ENCODE measurements at places on chromosomes 7 and 10. TPM values are rescaled to one million over a fixed set of nuclear protein-coding genes. Genes with fewer than 3 reads are reported as not detected.
A peak's percentile ranks its signal among the peaks of the same experiment; 100 is the strongest.

Gene ZNF716
- total RNA-seq, result not detected

GRCh38 chr7:31058122-31058521, 6.0 kb downstream of the ADCYAP1R1 start:
- H3K4me3 ChIP-seq, result no peak overlapping the region
- H3K27me3 ChIP-seq, result no peaks in the 10 kb centered on the region
- no peak overlapping the region for H3K27ac ChIP-seq
- no peak for DNase-seq
- no peaks in the 10 kb centered on the region for H3K36me3 ChIP-seq

Gene CLDN15
- total RNA-seq, result 19.5 TPM

DNA sequence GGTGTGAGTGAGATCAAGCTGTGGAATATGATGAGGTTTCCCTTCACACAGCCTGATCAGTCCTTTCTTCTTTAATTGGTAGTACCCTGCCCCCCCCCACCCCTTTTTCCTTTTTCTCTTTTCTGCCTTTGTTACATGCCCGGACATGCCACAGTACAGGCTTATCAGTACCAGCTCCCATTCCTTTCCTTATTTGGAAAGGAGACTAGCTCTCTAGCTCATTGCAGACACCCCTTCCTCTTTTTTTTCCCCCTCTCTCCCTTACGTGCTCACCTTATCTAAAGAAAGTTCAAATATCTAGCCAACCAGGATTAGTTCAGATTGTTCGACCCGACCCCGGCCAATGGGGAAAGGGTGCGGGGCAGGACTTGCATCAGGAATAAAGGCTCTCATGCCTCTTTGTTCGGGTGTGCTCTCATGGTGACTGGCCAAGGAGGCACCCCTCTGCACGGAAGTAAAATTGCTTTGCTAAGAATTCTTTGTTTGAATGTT, 230.4 kb downstream of the ACTR3B start:
- H3K4me3 ChIP-seq, result no peak overlapping the region
- H3K27me3 ChIP-seq, result no peaks in the 10 kb centered on the region
- H3K27ac ChIP-seq, result no peak overlapping the region
- DNase-seq, result no peak
- H3K36me3 ChIP-seq, result no peaks in the 10 kb centered on the region

DNA sequence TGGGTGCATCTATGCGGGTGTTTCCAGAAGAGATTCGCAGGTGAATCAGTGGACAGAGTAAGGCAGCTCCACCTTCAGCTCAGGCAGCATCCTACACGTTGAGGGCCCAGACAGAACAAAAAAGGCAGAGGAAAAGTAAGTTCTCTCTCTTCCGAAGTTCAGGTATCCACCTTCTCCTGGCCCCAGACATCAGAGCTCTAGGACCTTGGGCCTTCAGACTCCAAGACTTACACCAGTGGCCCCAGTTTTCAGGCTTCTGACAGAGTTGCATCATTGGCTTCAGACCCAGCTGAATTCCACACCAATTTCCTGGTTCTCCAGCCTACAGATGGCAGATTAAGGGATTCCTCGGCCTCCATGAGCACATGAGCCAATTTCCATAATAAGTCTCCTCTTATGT, 102.2 kb upstream of the GPR26 start:
- H3K4me1 ChIP-seq, result no peaks in the 10 kb centered on the region
- no peaks in the 10 kb centered on the region for H3K27me3 ChIP-seq
- DNase-seq, result no peak

DNA sequence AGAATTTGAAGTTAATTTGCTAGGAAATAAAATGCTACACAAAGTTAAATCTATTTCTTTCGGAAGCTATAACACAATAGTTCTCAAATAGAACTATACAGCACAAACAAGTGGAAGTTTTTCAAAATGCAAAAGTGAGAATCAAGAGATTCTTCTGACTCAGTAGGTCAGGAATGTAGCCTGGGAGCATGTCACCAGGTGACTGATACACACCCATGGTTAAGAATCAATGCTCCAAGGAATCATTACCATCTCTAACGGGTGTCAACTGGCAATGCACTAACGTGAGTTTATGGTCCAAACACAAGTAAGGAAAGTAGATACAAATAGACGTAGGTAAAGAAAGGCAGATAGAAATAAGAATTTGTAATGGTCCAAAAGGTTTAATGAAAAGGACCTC, 170.5 kb downstream of the SRPK2 start:
- DNase-seq, result no peak
- H3K4me1 ChIP-seq, result peaks cover 8% of the 10 kb centered on the region
- no peak overlapping the region for H3K4me3 ChIP-seq
- H3K27ac ChIP-seq, result no peak overlapping the region

Gene PITX3
- not detected for total RNA-seq

- no peak for DNase-seq
- no peaks in the 10 kb centered on the region for H3K36me3 ChIP-seq
- H3K4me3 ChIP-seq, result no peak overlapping the region
- no peak overlapping the region for H3K27ac ChIP-seq
- no peaks in the 10 kb centered on the region for H3K27me3 ChIP-seq
- H3K4me1 ChIP-seq, result peaks cover 52% of the 10 kb centered on the region
These were observed 41.0 kb downstream of the UBE2H start for GRCh38 chr7:129911790-129912189.

DNA sequence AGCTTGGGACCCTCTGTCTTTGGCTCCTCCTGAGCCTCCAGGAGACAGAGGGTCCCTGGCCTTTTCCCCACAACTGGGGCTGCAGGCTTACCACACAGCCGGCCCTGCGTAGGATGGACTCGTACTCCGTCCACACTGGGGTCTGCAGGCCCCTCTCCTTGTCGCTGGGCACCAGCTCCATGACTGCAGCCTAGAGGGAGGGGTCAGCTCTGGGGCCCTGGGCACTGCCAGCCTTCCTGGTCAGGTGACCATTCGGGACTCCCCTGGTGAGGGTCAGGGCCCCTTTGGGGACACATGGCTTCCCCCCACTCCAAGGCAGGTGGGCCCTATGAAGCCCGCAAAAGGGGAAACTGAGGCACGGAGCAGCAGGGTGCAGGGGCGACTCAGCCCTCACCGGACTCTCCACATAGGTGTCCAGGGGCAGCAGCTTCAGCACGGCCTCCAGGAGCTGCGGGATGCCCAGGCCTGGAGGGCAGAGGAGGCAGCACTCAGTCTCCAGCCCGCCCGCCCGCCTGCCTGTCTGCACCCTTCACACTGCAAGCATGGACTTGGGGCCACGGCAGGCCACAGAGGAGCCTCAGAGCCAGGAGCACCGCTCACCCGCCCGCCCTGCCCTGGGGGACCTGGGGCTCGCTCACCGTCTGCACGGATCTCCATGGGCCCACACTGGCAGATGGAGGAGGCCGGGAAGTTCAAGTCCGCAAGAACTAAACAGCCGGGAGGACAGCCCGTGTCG, 1.1 kb downstream of the FUOM start:
- H3K27me3 ChIP-seq, result no peaks in the 10 kb centered on the region
- H3K36me3 ChIP-seq, result no peaks in the 10 kb centered on the region
- peaks cover 6% of the 10 kb centered on the region for H3K4me1 ChIP-seq
- peak overlapping the region; percentile 38 for H3K27ac ChIP-seq

Gene GUSB
- 51.9 TPM for total RNA-seq

Gene SPDYE8
- total RNA-seq, result not detected

- DNase-seq, result no peak
- H3K4me1 ChIP-seq, result no peaks in the 10 kb centered on the region
- no peak overlapping the region for H3K27ac ChIP-seq
- no peaks in the 10 kb centered on the region for H3K27me3 ChIP-seq
These were observed 235.1 kb upstream of the MEOX2 start for GRCh38 chr7:15921576-15921975.

DNA sequence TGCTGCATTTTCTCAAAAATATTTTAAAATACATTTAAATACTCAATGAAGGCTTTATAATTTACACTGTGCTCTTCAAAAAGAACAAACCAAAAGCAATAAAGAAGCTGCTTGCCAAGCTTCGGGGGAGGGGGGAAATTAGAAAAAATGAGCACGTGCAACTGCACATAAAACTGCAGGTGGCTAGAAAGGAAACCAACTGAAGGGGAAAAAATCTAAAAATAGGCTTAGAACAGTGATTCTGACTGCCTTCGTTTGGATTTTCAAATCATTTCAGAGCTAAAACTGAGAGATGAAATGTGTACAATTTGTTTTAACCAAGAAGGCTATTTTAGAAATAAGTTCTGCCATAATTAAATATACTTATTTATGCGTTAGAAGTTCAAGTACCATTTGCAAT, 61.4 kb downstream of the ABI1 start:
- H3K27ac ChIP-seq, result no peak overlapping the region
- no peaks in the 10 kb centered on the region for H3K36me3 ChIP-seq

Gene ENTPD1
- total RNA-seq, result 6.7 TPM

Gene KLF6
- 192 TPM for total RNA-seq

Gene SPOCK2
- 63.0 TPM for total RNA-seq

DNA sequence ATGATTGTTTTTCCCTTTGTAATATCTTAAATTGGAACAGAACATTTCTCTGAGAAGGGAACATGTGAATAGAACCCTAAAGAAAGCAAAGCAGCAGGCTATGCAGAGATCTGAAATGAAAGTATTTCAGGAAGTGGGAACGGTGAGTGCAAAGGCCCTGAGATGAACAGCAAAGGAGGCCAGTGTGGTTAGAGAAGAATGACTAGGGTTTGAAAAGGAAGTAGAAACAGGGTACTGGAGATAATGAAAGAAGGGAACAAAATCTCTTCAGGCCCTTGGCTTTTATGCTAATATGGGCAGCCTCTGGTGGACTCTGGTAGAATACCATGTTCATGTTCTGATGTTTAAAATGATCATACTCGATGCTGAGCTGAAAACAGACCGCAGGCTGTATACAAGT, 22.2 kb downstream of the ARHGAP21 start:
- no peak for DNase-seq
- no peak overlapping the region for H3K4me3 ChIP-seq
- H3K36me3 ChIP-seq, result no peaks in the 10 kb centered on the region
- H3K27me3 ChIP-seq, result no peaks in the 10 kb centered on the region

Gene PRKRIP1
- 27.3 TPM for total RNA-seq

DNA sequence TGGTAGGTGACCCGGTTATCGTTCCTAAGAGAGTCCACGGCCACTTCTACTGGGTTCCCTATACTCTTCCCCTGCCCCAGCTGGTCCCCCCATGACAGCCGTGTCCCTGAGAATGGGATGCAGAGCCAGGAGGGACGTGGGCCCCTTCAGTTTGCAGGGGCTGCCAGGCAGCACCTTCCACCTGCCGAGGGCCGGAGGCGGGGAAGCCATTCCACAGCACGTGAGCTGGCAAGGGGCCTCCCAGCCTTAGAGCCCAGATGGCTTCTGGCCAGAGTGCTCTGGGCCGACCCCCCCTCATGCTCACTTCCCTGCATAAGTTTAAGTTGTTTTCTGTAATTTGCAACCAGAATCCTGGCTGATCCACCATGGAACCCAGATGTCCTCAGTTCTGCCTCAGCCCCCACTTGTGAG, 39.0 kb downstream of the DIP2C start:
- H3K36me3 ChIP-seq, result no peaks in the 10 kb centered on the region
- no peak overlapping the region for H3K4me3 ChIP-seq
- DNase-seq, result no peak
- H3K27ac ChIP-seq, result no peak overlapping the region
- H3K4me1 ChIP-seq, result no peaks in the 10 kb centered on the region

DNA sequence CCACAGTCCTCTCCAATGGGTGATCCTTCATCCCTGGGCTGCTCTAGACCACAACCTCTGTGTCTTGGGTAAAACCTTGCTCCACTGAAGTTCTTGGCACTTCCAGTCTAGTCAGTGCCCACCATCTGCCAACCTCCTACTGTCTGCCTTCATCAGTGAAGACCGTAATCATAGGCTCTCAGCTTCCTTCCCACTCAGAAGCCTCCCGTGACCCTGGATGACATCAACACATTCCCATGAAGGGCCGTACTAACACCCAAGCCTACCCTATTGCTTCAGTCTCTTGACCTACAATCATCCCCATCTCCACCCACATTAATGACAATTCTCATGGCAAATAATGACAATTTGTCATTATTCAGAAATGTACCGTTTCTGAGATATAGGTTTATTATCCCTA, 27.6 kb upstream of the GARS1 start:
- H3K36me3 ChIP-seq, result peaks cover 13% of the 10 kb centered on the region
- H3K4me3 ChIP-seq, result no peak overlapping the region
- H3K4me1 ChIP-seq, result no peaks in the 10 kb centered on the region
- DNase-seq, result no peak
- no peak overlapping the region for H3K27ac ChIP-seq

DNA sequence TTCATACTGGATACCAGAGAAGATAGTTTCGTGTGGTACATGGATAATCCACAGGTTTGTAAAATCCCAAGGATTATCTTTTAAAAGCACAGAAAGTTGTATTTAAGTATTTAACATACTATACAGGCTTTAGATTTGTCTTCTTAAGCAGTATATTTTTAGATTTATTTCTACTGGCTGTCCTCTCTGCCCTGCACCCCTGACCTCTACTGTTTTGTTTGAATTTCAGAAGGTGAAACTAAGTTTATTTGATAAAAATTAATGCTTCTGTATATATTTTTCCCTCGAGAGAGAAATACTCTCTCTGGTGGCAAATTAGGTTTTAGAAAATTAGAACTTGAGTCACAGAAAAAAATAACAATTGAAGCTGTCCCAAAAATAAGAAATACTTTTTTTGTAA, 18.8 kb downstream of the PLEKHA1 start:
- H3K4me3 ChIP-seq, result no peak overlapping the region
- no peaks in the 10 kb centered on the region for H3K27me3 ChIP-seq
- no peak for DNase-seq

Gene ADAMTS14
- not detected for total RNA-seq

GRCh38 chr10:127577376-127578258, 28.5 kb downstream of the NPS start:
- H3K4me3 ChIP-seq, result no peak overlapping the region
- DNase-seq, result no peak
- H3K4me1 ChIP-seq, result no peaks in the 10 kb centered on the region
- no peak overlapping the region for H3K27ac ChIP-seq
- H3K36me3 ChIP-seq, result no peaks in the 10 kb centered on the region

Gene FGFR2
- total RNA-seq, result 0.11 TPM

DNA sequence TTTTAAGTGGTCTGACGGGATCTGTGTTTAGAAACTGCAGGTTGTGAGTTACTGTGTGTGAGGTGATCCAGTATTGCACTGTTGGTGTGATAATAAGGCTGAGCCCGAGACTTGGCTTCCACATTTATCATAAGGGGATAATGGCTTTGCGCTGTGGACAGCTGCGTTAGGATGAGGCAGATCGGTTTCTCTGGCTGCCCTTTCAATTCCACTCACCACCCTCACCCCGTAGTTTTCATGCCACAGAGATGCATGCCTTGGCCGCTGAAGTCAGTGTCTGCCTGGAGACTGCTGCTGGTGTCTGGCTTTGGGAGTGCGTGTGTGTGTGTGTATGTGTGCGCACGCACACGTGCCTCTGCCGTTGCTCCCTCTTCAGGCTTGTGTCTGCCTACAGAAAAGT, 273.0 kb downstream of the CCDC3 start:
- no peaks in the 10 kb centered on the region for H3K27me3 ChIP-seq
- no peaks in the 10 kb centered on the region for H3K36me3 ChIP-seq
- no peak overlapping the region for H3K27ac ChIP-seq
- H3K4me3 ChIP-seq, result no peak overlapping the region
- no peaks in the 10 kb centered on the region for H3K4me1 ChIP-seq

DNA sequence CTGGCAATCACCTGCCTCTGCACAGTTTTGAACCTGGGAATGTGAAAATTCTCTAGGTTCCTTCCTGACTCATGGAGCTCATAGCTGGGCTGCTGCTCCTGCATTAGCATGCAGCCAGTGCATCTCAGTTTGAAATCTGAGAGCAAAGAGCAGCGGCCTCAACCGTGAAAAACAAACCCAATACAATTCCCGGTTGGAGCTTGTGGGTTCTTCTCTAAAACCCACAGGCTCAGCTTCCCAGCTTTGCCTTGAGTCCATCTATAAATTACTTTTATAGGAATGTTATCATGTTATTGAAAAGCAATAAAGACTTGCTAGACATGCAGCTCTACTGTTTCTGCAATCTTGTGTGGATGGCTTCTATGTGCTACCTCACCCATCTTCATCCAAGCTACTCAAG, 191.7 kb downstream of the CXCL12 start:
- H3K4me1 ChIP-seq, result no peaks in the 10 kb centered on the region
- H3K4me3 ChIP-seq, result no peak overlapping the region
- H3K27ac ChIP-seq, result no peak overlapping the region
